ENCODE measurements at places on chromosomes 3 and 15. TPM values are rescaled to one million over a fixed set of nuclear protein-coding genes. Genes with fewer than 3 reads are reported as not detected.

ANKRD63 gene
- total RNA-seq: 0.35 TPM

- no peak for DNase-seq
Measured at GRCh38 chr15:25171856-25172687, 217.3 kb downstream of the SNRPN start.

RAP2B gene
- total RNA-seq: 13.9 TPM

DNA sequence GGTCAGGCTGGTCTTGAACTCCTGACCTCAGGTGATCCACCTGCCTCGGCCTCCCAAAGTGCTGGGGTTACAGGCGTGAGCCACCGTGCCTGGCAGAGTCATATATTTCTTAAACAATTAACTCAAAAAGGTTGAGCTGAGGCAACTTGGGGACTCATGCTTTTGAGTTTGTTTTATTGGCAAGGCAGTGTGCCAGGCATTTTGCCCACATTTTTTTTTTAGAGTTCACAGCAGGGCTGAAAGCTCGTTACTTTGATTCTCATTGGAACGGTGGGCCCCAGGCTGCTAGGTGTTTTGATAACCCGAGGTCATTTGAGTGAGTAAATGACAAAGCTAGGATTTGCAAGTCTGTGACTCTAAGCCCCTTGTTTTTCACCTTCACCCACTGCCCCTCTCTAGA lies 76.2 kb downstream of the CCK start:
- DNase-seq: no peak

DNA sequence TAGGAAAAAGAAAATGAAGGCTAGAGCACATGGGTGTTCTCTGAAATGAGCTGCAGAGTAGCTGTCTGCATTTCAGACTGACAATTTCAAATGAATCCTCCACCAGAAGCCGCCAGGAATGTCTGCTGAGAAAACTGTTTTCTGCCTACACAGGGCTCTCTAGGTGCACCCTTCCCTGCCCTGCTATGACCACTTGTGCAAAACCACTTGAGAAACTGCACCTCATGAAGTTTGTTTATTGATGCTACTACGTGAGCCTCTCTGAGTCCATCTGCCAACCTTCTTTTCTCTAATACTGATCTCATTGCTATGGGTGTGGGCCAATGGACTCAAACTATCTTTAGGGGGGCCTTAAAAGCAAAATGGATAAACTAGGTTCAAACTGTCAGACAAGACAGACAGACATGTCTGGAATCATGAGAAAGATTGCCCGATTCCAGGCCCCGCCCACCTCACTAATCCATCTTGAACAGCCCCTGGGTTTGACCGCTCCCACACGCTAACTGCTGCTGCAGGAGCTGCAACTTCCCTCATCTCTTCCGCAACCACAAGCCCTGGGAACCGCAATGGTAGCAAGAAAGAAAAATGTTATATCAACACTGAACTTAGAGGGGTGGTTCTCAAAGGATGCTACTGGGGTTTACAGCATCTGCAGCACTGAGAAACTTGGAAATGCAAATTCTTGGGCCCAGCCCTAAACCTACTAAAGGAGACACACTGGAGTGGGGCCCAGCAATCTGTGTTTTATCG lies 9.0 kb upstream of the CD47 start:
- DNase-seq: no peak

GRCh38 chr15:66774001-66774814 lies 72.2 kb downstream of the SMAD6 start:
- DNase-seq: peak; percentile 90

SUSD5 gene
- 15.6 TPM for total RNA-seq

- DNase-seq: no peak
Measured at GRCh38 chr3:14915636-14916222, 31.7 kb upstream of the NR2C2 start.

MESP2 gene
- not detected for total RNA-seq

DNA sequence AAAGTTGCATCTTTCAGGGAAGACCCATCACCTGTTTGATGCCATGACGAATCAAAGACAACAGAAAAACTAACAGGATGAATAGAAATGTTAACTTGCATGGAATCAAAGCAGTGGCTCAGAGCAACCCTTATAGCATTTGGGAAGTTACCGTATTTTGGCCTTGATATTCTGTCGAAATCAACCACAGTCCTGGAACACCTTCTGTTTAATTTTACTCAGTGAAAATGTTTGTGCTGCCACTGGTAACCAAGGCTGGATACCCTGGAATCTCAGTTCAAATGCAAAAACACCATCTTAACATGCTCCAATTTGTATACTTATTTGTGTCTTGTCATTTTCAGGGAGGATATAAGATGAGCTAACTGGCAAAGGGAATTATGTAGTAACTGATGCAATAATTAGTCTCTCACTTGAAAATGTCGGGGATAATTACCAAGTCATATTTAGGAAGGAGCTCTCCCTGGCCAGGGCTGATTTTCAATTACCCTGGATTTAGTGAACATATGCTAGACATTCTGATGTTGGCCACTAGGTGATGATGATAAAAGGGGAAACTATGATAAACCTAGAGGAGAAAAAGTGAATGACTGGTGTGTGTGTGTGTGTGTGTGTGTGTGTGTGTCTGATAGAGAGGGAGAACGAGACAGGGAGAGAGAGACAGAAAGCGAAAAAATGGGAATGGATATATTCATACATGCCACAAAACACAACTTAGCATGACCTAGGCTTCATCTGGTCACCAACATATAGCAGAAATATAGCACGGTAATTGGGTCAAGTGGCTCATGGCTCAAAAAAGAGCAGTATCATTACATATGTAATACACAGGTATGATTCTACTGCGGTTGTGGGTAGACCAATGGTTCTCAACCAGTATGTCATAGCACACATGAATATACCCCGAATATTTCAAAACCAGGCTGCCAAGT lies 19.0 kb upstream of the PRICKLE2 start:
- DNase-seq: peak; percentile 7

DNA sequence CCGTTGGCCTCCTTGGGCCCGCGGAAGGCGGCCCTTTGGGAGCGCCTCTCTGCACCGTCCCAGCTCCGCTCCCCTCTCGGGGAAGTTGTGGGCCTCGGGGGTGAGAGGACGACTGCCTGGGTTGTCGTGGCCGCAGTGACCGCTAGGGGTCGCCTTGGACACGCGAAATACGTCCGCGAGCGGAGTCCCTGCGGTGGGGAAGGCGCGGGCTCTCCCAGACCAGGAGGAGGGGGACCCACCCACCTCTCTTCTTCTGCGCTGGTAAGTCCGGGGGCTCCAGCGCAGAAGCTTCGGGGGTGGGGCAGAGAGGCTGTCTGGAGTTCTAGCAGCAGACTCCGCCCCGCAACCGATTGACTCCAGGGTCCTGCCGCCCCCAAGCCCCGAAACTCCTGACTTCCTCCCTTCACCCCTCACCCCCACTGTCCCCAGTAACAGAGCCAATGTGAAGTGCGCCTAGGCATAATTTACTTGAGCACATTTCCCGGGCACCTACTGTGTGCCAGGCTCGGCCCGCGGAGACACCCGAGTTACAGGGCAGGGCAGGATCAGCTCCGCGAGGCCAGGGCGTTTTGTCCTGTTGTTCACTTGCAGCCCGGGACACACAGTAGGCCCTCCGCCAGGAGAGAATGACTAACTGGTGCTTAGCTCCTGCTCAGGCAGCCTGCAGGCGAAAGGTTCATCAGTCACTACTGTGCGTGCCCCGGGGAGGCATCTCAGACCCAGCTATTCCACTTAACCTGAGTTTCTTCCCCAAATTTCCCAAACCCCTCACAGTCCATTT lies 32.8 kb downstream of the DNASE1L3 start:
- peak; percentile 77 for DNase-seq

- no peak for DNase-seq
Measured at GRCh38 chr3:7194071-7194835, 333.3 kb downstream of the GRM7 start.

- DNase-seq: no peak
Measured at GRCh38 chr15:22945071-22945470, 35.1 kb downstream of the CYFIP1 start.

DNA sequence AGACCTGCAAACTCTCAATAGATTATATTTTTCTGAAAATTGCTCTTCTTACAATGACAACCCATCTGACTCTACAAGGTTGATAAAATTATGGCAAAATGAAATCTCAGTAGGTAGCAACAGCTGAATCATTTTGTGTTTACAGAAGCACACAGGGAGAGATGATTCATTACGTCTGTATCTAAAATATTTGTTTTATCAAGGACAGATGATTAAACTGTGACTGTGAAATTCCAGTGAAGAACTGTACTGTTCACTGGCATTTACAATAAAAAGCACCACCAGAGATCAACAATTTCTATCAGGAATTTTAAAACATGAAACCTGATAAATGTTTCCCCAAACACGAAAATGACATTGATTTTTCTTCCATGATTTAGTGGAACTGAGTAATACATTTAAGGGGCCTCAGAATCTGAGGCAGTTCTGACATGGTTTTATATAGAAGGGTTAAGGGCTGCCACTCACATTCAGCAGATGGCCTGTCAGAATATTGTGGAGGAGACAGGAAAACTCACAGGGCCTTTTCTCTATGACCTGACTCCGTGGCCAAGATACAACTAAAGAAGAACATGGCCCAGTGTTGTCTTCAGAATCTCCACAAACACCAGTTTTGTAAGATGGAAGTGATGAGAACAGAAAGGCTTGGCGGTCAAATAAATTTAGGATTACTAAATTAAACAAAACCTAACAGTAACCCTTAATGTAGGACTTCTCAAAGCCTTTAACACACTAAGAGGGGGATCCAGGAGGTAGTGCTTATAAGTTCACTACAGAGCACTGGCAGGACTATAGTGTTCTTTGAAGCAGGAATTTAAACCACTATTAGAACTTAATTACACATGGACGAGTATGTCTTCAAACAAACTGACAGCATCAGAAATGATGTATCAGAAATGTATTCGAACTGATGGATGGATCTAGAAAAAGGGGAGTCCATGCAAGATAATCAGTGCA lies 25.9 kb downstream of the RAD18 start:
- no peak for DNase-seq

REC114 gene
- total RNA-seq: not detected

DNA sequence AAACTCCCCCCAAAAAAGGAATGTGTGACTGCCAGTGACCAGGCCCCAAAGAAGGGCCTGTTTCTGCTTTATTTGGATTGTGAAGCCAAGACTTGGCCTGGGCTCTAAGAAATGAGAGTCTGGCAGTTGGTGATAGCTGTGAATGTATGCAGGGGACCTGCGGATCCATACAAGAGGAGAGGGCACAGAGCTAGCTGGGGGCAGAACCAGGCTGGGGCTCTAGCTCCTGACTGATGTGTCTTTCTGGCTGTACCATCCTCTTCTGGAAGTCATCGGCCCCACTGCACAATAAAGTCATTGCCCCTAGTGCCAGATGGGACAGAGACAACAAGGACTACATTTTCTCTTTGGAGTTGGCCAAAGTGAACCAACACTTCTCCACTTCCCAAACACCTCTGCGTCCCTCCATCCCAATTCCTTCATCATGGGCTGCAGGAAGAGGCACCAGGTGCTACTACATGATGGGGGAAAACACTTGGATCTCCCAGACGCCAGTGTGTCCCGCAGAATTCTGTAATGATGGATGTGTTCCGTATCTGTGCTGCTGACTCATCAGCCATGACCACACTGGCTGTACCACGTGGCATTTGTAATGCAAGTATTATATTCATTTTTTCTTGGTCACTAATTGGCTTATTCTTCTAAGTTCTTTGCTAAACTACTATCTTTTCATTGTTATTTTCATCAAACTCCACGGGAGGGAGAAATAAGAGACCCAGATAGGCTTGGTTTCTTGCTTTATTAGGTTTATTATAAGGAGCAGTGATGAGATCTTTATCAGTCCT lies 1.7 kb upstream of the PLA2G4F start:
- DNase-seq: no peak

- DNase-seq: no peak
Measured at GRCh38 chr3:155138677-155139076, 58.6 kb downstream of the MME start.

PPIP5K1 gene
- 14.3 TPM for total RNA-seq

BRK1 gene
- 119 TPM for total RNA-seq

GP9 gene
- not detected for total RNA-seq

DNA sequence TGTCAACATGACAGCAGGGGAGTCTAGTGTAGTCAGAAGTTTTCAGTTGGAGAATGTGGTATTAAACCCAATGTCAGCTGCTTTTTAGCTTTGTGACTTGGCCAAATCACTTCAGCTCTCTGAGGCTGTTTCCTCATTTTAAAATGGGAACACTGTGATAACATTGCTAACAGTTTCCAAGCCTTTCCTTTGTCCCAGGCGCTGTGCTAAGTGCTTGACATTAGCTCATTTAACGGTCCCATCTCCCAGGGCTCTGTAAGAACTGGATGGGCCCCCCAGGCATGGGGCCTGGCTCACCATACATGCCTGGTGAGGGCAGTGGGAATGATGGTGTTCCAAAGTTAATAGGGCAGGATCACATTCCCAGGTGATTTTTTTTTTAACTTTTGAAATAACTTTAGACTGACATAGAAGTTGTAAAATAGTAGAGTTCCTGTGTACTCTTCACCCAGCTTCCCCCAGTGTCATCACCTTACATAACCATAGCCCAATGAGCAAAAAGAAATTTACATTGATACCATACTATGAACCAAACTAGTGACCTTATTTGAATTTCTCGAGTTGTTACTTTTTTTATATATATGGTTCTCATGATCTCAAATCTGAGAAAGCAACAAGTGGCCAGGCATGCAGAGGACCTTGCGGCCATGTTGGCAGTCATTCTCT lies 7.7 kb downstream of the RASL12 start:
- DNase-seq: no peak

GPR62 gene
- not detected for total RNA-seq

CKMT1A gene
- not detected for total RNA-seq

DNA sequence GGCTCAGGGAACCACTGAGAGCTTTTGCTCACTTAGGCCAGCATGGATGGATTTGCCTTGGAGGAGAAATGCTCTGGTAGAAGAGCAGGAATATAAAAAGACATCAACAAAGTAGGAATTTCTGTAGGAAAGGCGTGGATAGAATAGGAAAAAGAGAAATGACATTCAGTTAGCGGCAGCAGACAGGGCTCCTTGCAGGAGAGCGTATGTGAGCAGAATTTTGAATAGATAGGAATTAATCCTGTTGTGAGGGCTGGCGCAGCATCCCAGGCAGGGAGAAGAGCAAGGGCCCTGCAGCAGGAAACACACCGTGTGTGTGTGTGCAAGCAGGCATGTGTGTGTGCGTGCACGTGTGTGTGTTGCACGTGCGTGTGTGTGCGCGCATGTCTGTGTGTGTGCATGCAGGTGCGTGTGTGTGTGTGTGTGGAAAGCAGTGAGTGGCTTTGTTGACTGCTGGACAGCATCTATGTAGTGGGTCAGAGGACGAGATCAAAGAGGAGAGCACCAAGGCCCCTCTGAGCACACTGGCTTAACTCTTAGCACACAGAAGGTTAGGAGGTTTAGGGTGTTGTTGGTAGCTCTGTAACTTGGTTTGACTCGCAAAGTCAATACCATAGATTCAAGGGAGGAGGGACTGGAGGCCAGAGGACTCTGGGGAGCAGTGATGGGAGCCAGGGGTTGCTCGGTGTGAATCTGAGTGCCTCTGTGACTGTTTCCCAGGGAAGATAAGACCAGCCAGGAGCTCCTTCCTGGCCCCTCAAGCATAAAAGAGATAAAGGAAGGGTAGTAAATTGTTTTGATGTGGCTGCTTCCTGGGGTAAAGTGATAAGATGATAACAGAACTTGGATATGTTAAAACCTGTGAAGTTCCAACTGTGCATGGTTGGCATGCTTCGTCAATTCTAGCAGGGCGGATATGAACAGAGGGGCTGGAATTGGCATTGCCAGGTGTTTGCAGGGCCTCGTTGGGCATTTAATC lies 639.5 kb downstream of the NR2F2 start:
- DNase-seq: peak; percentile 19

GRCh38 chr3:156605686-156606605 lies 51.0 kb upstream of the SSR3 start:
- DNase-seq: peak; percentile 54

Data from SJCRH30 (cell line).